ENCODE measurements at places on chromosomes 3 and 15.

- ATAC-seq = peak; percentile 97
- no peaks in the 10 kb centered on the region for H3K27me3 ChIP-seq
- peak overlapping the region; percentile 0 for H3K4me3 ChIP-seq
- no peaks in the 10 kb centered on the region for H3K36me3 ChIP-seq
- peak overlapping the region; percentile 36 for H3K27ac ChIP-seq
- peaks cover 36% of the 10 kb centered on the region for H3K4me1 ChIP-seq
Measured at GRCh38 chr15:66865622-66866611, 163.9 kb downstream of the SMAD6 start.

- H3K27ac ChIP-seq = peak overlapping the region; percentile 57
- H3K27me3 ChIP-seq = no peaks in the 10 kb centered on the region
- peaks cover 31% of the 10 kb centered on the region for H3K4me1 ChIP-seq
- H3K4me3 ChIP-seq = no peak overlapping the region
- ATAC-seq = no peak
Measured at GRCh38 chr3:192816351-192816750, 89.0 kb upstream of the FGF12 start.

- no peak overlapping the region for H3K4me3 ChIP-seq
- no peaks in the 10 kb centered on the region for H3K27me3 ChIP-seq
Measured at GRCh38 chr3:17227472-17227871, 342.7 kb downstream of the PLCL2 start.

- H3K27ac ChIP-seq = peak overlapping the region; percentile 58
- H3K27me3 ChIP-seq = no peaks in the 10 kb centered on the region
- peaks cover 3% of the 10 kb centered on the region for H3K36me3 ChIP-seq
- H3K4me3 ChIP-seq = peak overlapping the region; percentile 82
- peaks cover 5% of the 10 kb centered on the region for H3K4me1 ChIP-seq
Measured at GRCh38 chr3:38347421-38348200, 1.0 kb downstream of the XYLB start.

- no peak overlapping the region for H3K4me3 ChIP-seq
Measured at GRCh38 chr3:5309171-5309570, 121.7 kb downstream of the EDEM1 start.

GRCh38 chr15:70853973-70854665, at the start of gene LARP6:
Gene LARP6, minus strand, starts transcription at chr15:70854157. Its CDS starts 69 bp downstream, at chr15:70854088.
- ATAC-seq = peak; percentile 51
- H3K27me3 ChIP-seq = peaks cover 70% of the 10 kb centered on the region
- peak within 1 kb of the TSS; percentile 78 for H3K4me3 ChIP-seq
- peak within 1 kb of the TSS; percentile 50 for H3K27ac ChIP-seq
- H3K4me1 ChIP-seq = peaks cover 5% of the 10 kb centered on the region
